ENCODE measurements at places on chromosomes 6 and 20.

GRCh38 chr6:90294614-90294988 lies 2.0 kb downstream of the BACH2 start:
- DNase-seq = no peak

GRCh38 chr6:168686831-168687730 lies 246.1 kb downstream of the SMOC2 start:
- no peak for DNase-seq

- no peak for DNase-seq
Observed at GRCh38 chr6:86961455-86962200, 24.3 kb downstream of the HTR1E start.

DNA sequence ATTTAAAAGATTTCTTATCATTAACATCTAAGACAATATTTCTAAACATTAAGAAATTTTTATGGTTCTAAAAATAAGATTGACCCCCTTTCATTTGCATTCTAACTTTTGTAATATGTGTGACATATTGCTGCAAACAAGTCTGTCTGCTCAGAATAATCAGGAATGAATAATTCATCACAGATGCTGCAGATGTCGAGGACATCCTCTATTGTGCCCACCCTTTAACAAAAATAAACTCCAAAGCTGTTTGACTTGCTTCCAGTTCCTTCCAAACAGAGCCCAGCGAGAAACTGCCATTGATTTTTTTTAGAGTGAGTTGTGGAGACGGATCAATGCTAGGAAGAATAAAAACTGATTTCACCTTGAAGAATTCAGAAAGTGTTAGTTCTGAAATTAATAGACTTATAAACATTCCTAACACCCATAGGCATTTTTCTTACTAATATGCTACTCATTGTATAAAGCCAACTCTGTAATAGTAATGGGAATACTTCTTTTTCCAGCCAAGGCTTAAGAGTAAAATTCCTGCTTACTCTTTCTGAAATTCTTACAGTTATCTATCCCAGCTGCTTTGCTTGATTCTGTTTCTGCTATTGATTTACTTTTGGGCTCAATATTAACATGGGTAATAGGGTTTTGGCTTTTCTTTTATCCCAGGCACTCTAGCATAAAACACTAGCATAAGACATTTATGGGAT lies 244.8 kb upstream of the FAM83B start:
- DNase-seq = no peak

- DNase-seq = no peak
Observed at GRCh38 chr20:48242623-48243022, 457.3 kb upstream of the SULF2 start.

- no peak for DNase-seq
Observed at GRCh38 chr6:36875250-36875633, 639 bp upstream of the PPIL1 start.
